ENCODE measurements at places on chromosomes 6 and 20.

DNA sequence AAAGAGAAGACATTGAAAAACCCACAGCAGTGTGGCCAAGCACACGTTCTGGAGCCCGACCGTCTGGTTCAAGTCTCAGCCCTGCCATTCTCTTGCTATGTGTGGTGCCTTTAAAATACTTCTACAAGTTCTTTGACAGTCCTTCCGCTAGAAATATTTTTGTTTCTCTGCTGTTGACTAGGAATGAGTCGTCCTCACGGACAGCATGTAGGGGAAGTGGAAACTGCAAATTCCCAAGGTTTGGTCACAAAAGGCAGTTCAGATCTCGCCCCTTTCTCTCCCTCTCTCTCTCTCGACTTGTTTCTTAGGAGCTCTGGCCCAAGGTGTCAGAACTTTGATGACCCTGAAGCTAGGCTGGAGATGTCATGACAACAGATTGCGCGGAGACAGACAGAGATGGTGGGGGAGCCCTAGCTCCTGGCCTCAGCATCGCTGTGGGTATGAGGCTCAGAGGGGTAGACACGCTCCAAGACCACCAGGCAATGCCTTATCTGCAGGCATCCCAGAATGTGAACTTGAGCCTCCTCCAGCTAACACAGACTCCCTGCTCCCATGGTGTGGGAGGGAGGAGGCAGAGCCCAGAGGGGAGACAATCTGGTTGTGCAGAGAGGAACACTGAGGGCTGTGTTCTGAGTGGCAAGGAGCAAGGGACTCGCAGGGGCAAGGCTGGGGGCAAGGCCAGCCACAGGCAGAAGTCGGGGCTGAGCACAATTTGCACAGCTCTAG is 368.9 kb upstream of the SULF2 start:
- no peak for DNase-seq

DNA sequence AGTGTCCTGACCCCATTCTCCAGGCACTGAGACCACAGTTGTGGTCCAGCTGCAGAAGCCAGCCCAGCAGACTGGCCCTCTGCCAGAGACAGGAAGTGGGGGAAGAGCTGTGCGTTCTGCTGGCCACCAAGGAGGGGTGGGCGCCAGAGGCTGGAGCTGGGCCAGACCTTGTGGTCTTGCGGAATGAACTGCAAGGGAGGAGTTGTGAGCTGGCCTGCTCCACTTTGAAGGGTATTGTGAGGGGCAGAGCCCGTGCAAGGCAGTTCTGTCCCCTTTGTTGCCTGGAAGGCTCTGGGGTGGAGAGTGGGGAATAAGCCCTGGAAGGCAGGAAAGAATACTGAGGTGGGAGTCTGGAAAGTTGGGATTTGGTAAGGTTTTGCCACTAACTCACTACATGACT is 3.6 kb upstream of the MDFI start:
- DNase-seq = no peak

GRCh38 chr6:5333658-5334057 is 72.3 kb downstream of the FARS2 start:
- no peak for DNase-seq

- no peak for DNase-seq
These were observed 84.7 kb upstream of the ENPP5 start for GRCh38 chr6:46255528-46255927.

Measured in amygdala (tissue), 56 donors.